ENCODE measurements at places on chromosomes 5 and 9.

DNA sequence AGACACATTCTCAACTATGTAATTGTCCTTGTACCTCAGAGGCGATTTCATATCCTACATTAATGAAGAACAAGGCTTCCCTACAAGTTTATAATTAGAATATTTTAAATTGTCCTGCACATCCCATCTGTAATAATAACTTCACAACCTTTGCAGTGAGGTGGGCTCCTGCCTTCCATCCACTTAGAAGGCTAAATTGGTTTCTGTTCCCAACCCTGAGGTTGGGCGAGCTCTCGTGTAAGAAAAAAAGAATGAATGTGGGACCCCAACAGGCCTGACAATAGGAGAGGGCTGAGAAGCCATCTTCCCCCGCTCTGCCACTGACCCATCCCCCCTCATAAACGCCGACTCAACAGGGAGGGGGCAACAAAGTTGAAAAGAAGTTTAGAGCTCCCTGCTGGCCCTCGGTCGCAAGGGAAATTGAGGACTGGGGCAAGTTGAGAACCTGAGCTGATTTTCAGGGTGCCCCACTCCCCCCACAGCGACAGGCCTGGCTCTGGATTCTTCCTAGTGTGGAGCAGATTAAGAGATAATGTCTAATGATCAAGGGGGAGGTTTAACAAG, 9.4 kb downstream of the BARHL1 start:
- no peak overlapping the region for H3K27ac ChIP-seq
- H3K36me3 ChIP-seq: peaks cover 16% of the 10 kb centered on the region
- H3K4me3 ChIP-seq: no peak overlapping the region

DNA sequence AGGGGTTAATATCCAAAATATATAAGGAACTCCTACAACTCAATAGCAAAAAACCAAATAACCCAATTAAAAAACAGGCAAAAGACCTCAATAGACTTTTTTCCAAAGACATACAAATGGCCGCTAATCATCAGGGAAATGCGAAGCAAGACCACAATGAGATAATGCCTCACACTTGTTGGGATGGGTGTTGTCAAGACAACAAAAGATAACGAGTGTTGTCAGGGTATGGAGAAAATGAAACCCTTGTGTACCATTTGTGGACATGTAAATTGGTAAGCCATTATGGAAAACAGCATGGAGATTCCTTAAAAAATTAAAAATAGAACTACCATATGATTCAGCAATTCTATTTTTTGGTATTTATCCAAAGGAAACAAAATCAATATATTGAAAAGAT, 620.2 kb downstream of the ACTL7B start:
- no peaks in the 10 kb centered on the region for H3K36me3 ChIP-seq
- H3K4me1 ChIP-seq: no peaks in the 10 kb centered on the region
- DNase-seq: no peak

DNA sequence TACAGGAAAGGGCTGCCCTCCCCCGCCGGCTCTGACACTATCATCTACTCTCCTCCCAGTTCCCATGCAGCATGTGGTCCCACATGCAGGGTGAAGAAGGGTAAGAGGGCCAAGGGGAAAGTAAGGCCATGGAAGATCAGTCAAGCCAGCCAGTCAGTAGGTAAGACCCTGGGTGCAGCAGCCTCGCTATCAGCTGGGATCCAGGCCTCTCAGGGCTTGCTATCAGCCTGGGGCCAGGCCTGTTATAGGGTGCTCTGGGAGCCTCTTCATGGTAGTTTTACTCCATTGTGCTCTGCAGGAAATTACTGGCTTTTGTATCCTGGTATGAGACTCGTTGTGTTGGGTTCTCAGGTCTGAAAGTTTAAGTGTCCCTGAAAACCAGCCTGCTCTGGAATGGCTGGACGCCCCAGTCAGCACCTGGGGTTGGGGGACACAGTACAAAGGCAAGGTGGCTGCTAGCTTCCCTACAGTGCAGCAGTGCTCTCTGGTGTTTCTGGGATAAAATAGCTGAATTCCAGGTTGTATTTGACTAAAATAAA, 21.4 kb downstream of the SLC22A4 start:
- H3K4me3 ChIP-seq: no peak overlapping the region
- no peaks in the 10 kb centered on the region for H3K4me1 ChIP-seq
- no peak for DNase-seq

DNA sequence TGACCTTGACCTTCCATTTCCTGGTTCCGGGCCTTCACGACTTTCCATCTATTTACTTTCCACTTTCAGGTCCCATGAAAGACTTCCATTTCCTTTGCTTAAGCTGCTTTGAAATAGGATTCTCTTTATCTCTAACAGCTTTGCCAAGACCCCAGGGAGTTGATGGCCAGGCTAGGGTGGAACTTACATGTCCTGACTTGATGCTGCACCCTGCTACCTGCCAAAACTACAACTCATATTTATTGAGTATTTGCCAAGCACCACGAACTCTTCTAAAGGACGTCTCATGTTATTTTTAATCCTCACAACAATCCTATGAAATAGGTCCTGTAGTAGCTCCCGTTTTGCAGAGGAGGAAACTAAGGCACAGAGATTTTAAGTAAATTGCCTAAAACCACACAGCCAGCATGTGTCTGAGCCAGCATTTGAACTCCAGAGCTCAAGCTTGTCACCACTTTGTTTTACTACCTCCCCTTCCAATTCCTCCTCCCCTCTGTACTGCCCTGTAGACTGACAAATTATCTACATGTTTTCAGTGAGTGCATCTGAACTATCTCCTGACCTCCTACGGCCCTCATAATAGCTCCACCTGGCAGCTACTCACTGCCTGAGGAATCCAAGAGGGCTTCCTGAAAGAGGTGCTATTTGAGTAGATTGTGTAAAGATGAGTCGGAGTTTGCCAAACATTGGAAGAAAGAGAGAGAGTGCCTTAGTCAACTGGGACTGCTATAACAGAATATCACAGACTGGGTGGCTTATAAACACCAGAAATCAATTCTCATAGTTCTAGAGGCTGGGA, 38.4 kb upstream of the SMIM23 start:
- no peak overlapping the region for H3K4me3 ChIP-seq
- peaks cover 3% of the 10 kb centered on the region for H3K4me1 ChIP-seq
- H3K36me3 ChIP-seq: no peaks in the 10 kb centered on the region
- H3K27me3 ChIP-seq: no peaks in the 10 kb centered on the region
- no peak for DNase-seq

DNA sequence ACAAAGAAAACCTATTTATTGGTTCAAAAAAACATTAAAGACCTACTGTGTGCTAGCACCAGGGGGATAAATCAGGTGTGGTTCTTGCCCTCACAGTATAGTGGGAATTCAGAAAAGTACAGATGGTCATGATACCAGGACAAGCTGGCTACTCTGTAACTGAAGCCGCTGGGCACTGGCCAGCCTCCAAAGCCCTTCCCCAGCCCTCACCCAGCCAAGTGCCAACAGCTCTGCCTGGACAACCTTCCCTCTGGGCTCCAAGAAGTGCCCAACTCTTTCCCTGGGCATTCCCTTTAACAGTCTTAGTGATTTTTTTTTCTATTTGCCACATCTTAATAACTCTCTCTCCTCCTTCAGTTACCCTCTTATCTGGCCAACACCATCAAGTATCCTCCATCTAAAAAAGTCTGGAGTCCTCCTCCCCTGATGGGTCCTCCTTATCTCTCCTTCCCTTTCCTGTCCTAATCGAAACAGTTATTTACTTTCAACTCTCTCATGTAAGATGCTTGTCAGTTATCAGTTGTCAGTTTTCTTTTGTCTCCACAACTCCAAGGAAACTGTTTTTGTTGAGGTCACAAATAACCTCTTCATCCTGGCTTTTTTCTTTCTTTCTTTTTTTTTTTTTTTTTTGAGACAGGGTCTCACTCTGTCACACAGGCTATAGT, 13.3 kb upstream of the SEPTIN8 start:
- DNase-seq: no peak
- no peaks in the 10 kb centered on the region for H3K27me3 ChIP-seq
- H3K36me3 ChIP-seq: no peaks in the 10 kb centered on the region
- H3K27ac ChIP-seq: no peak overlapping the region

GRCh38 chr5:145898171-145898570, 25.4 kb upstream of the GRXCR2 start:
- DNase-seq: no peak
- no peaks in the 10 kb centered on the region for H3K4me1 ChIP-seq
- H3K36me3 ChIP-seq: no peaks in the 10 kb centered on the region

DNA sequence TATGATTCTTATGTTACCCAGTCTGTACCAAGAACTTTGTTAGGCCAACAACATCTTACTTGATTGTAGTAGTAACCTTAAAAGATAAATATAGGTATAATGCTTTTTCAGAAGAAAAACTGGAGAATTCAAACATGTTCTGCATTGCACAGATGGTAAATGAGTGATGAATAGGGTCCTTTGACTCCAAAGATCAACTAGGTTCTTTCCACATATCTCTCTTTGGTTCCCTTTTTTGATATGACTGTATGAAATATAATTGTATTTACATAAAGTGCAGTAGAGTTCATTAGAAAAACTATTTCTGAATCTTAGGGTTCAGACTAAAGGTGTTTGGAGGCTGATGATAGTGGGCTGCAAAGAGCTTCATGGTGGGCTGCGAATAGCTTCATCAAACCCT, 150.5 kb upstream of the CDKN2B start:
- peak overlapping the region; percentile 92 for H3K27ac ChIP-seq
- peaks cover 43% of the 10 kb centered on the region for H3K4me1 ChIP-seq
- no peaks in the 10 kb centered on the region for H3K36me3 ChIP-seq

- no peak overlapping the region for H3K4me3 ChIP-seq
- no peaks in the 10 kb centered on the region for H3K36me3 ChIP-seq
- no peak for DNase-seq
- H3K4me1 ChIP-seq: peaks cover 9% of the 10 kb centered on the region
- H3K27ac ChIP-seq: no peak overlapping the region
These were observed 186.1 kb downstream of the PDZD2 start for GRCh38 chr5:31824869-31825517.

DNA sequence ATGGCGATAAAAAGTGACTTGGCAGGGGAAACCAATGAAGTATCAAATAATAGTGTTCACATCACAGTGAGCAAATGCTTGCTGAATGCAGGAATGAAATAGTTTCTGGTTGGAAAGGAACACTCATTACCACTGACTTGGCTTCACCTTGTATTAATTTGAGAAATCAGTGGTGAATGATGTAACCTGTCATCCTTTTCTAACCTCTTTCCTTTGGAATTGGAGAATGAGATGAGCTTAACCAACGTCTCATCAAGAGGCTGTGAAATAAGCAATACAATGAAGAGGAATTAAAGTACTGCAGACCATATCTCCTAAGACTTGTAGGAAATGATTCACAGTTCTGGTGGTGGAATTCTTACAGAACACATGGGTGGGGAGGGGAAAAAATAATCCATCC, 192.2 kb downstream of the DMAC1 start:
- no peak overlapping the region for H3K4me3 ChIP-seq
- H3K27ac ChIP-seq: no peak overlapping the region
- no peaks in the 10 kb centered on the region for H3K36me3 ChIP-seq
- no peaks in the 10 kb centered on the region for H3K4me1 ChIP-seq

- no peak within 1 kb of the TSS for H3K4me3 ChIP-seq
- H3K27ac ChIP-seq: no peak within 1 kb of the TSS
- no peak for DNase-seq
- H3K4me1 ChIP-seq: peaks cover 3% of the 10 kb centered on the region
- no peaks in the 10 kb centered on the region for H3K27me3 ChIP-seq
These were observed at the start of gene ECSCR for GRCh38 chr5:139462586-139463276. Gene ECSCR, minus strand, starts transcription at chr5:139462743. Its CDS starts 73 bp downstream, at chr5:139462670.

DNA sequence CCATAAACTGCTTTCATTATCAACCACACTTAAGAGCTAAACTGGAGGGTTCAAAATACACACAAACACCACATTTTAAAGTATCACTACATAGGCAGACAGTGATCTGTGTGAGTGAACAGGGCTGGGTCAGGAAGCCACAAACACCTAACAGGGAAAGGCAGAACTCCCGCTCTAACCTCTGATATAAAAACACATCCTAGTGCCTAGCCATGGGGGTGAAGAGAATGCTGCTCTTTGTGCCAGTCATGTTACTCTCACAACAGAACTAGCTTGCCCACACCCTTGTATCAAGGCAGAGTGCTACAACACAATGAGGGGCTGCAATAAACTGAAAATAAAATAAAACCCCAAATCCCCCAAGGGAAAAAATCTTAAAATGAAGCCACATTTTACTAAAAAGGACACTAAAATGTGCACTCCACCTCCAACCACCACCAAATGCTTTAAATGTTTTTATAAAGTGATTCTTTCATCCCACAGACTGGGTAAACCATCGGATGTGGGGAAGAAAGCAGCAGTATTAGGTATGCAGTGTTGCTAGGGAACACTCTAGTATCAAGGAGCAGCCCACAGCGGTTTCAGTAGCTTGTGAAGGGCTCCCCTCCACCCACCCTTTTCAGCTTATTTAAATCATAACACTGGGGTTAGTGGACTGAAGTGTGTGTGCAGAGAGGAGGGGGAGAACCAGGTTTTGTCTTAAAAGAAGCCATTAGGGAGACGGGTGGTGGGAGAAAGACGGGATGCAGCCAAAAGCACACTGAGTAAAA, 64.5 kb downstream of the TMEM161B start:
- peaks cover 67% of the 10 kb centered on the region for H3K36me3 ChIP-seq
- DNase-seq: no peak
- no peak overlapping the region for H3K4me3 ChIP-seq
- H3K4me1 ChIP-seq: no peaks in the 10 kb centered on the region
- no peaks in the 10 kb centered on the region for H3K27me3 ChIP-seq
- H3K27ac ChIP-seq: no peak overlapping the region

- H3K4me1 ChIP-seq: peaks cover 10% of the 10 kb centered on the region
- H3K4me3 ChIP-seq: no peak overlapping the region
- no peak overlapping the region for H3K27ac ChIP-seq
- DNase-seq: no peak
- peaks cover 50% of the 10 kb centered on the region for H3K27me3 ChIP-seq
These were observed 2.2 kb downstream of the CDH12 start for GRCh38 chr5:22850981-22851380.

DNA sequence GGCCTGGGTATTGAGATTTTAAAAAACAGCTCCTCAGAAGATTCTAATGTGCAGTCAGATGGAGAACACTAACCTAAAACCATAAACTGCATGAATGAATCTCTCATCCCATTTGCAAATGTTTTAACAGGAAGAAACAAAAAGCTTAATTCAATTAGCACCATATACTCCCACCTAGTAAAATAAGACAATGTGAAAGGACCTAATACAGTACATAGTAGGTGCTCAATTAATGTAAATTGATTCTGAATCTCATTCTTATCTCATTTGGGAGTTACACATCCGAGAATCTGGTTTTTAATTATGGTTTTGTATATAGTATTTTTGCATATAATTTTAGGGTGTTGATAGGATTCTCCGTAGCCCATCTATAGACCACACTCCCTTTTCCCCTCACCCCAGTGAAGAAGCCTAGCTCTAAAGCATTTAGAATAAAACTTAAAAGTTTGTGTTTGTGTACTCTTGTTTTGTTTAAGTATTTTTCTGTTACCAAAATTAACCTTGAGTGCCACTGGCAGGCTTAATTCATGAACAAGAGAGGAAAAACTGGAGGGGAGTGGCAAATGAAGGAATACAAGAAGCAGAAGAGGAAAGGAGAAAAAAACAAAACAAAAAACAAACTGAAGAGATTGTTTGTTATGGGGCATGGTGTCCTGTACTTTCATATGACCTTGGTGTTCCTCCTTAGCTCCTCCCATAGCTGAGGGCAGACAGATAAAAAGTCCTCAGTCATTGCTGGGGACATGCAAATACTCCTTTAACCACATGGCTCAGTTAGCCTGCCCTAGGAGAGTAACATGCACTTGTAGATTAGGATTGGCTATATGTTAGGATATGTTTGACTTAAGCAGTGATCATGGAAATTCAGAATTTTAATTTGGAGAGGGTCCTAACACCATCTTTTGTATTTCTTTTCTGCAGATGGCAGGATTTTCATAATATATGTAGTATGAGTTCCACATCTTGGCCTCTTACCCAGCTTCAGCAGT, 1.2 kb downstream of the RNF14 start:
- DNase-seq: no peak
- H3K4me3 ChIP-seq: peak overlapping the region; percentile 48
- H3K27ac ChIP-seq: peak overlapping the region; percentile 75
- H3K36me3 ChIP-seq: peaks cover 35% of the 10 kb centered on the region
